ENCODE measurements at places on chromosomes 16 and 17.

DNA sequence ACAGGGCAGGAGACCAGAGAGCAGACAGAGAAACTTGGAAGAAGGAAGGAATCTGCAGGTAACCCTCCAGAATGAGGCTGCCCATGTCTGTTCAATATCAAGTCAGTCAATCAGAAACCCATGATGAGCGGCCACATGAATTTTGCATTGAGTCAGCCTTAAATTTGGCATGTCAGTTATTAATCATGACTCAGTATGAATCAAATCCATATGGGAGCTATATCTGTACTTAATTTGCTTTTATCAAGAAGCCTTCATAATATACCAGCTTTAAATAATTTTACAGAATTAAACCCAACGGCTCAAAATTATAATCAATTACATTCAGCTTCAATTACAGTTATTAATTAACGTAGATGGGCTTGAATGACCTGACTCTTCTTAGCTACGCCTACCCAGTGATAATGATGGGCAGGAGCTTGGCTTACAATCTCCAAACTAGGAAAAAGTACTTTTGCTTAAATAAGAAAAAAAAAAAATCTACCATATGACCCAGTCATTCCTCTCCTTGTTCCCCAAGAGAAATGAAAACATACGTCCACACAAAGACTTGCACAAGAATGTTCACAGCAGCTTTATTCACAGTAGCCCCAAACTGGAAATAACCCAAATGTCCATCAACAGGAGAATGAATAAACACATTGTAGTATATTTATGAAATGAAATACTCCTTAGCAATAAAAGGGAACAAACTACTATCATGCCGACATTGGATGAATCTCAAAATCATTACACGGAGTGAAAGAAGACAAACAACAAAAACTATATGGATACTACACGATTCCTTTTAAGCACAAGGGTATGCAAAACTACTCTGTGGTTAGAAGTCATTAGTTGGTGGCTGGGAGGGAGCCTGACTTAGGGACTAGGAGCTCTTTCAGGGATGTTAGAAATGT is 48.6 kb downstream of the SLC39A11 start:
- DNase-seq, result peak; percentile 36

- no peak for DNase-seq
Measured at GRCh38 chr16:23990507-23990906, 154.7 kb downstream of the PRKCB start.

GRCh38 chr17:81390029-81390872 is 5.0 kb upstream of the BAHCC1 start:
- DNase-seq, result no peak

DNA sequence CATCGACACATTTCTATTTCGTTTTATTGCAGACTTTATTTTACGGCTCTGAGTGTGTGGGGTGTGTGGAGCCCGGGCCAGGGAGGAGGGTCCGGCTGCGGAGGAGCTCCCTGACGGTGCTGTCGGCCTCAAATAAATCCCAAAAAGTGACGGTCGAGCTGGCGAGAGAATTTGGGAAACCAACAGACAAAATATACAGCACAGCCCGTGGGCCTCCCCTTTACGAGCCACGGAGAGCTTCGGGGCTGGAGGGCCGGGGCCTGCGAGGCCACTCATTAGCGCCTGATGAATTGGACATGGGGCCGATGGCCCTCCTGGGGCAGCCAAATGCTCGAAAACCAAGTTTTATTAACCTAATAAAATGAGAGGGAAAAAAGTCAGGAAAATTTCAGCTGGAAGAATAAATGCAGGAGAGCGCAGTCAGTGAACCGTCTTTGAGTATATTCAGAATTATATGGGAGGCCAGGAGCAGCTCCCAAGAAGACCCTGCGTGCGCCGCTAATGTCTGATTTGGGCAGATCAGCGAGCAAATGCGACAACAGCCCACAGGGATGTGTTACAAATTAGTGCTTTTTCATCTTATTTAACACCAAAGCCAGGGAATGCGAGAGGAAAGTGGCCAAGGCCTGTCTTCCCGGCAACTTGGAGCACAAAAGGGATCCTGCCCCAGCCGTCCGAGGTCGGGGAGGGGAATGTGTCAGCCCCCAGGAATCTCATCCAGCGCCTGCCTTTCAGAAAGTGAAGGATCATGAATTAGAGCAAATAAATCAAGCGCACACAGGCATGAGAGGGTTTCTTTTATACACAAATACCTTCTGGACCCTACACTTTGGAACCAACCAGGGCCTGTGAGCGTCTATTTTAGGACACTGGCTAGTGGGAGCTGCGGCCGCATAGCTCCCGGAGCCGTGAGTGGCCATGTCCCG is 249.1 kb downstream of the C16orf95 start:
- DNase-seq, result no peak

DNA sequence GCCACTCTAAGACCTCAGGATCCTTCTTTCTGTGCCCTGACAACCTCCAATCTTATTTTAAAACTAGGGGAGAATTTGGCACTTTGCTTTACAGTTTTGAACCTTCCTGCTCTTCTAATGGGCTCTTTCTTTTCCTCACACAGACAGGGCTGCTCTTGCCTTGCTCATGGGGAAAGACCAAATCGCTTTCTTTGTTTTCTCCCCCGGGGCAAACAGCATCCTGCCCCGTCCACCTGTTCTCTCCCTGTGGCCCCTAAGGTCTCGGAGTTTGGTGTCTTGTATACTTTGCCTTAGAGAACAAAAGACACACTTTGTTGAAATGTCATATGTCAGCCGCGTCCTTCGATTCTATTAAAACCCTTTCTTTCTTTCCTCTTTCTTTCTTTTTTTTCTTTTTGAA is 306.7 kb upstream of the SALL1 start:
- DNase-seq, result no peak

- no peak for DNase-seq
Measured at GRCh38 chr17:39016193-39017153, 49.3 kb upstream of the FBXO47 start.

- no peak for DNase-seq
Measured at GRCh38 chr17:17728550-17729251, 47.4 kb downstream of the RAI1 start.

- DNase-seq, result no peak
Measured at GRCh38 chr16:56289416-56289815, 98.1 kb downstream of the GNAO1 start.

DNA sequence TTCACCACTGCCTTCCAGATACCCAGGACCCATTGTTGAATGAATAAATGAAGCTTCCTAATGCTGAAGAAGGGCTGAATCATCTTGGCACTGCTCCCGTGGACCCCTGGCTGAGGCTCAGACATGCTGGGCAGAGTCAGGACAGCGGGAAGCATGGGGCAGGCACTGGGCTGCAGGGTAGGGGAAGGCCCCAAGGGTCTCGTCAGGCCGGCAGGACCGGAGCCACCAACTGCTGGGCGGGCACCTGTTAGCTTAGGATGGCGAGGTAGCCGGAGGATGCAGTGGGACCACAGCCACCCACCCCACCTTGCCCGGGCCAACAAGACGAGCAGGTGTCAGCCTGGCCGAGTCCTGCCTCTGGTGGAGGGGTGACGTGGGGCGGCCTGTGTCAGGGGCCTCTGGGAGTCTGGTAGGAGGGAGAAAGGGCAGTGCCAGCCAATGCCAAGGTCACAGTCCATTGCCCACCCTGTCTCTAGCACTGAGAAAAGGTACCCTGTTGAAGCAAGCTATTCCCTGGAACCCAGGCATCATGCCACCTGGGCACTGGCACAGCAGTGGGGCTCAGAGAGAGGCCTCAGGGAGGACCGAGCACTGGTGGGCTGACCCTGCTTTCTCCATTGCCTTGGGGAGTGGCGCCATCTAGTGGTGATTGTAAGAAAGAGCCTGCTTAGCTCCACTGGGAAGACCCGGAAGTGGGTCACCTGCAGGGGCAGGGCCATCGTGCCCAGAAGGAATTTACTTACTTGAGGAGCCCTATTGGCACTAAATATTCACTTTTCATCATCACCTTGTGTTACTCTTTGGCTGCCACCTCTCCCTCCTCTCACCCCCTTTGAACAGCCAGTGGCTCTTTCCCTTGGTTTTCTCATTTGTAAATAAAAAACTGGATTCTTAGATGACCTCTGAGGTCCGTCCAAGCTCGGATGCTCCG is 3.0 kb upstream of the DLX3 start:
- peak; percentile 92 for DNase-seq

DNA sequence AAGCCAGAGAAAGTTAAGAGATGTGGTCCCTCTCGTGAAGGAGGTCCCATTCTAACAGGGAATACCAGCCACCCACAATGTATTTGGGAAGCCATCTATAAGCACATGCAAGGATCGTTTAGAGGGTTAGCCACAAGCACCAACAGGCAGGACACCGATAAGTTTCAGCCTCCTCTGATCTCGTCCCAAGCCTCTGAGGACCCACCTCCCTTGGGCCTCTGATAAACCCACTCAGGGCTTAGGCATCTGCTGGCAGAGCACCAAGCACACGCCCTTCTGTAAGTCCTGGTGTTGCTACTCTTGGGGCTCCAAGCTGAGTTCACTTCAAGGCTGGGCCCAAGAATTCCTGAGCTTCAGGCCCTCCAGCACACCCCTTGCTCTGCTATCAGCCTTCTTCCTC is 5.4 kb upstream of the PNPO start:
- peak; percentile 45 for DNase-seq

GRCh38 chr16:66712512-66712911 is 16.0 kb upstream of the CMTM4 start:
- no peak for DNase-seq

GRCh38 chr16:27316038-27316680 is 2.4 kb downstream of the IL4R start:
- DNase-seq, result no peak

GRCh38 chr17:44355642-44356099 is 8.0 kb downstream of the FAM171A2 start:
- DNase-seq, result no peak

DNA sequence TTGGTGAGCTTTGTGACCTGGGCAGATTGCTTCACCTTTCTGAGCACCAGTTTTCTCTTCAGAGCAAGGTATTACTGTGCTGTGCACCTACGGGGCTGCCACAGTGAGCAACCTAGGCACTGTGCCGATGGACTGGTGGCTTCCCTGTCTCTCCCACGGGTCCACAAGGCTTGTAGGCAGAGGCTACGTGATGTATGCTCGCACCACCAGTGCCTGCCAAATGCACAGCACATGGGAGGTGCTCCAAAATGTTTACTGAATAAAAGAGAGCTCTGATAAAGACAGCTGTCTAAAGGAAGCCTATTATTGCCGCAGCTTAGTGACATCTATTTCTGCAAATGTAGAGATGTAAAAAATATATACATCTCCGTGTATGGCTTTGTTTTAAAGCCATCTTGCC is 139.2 kb downstream of the CDK5R1 start:
- no peak for DNase-seq

DNA sequence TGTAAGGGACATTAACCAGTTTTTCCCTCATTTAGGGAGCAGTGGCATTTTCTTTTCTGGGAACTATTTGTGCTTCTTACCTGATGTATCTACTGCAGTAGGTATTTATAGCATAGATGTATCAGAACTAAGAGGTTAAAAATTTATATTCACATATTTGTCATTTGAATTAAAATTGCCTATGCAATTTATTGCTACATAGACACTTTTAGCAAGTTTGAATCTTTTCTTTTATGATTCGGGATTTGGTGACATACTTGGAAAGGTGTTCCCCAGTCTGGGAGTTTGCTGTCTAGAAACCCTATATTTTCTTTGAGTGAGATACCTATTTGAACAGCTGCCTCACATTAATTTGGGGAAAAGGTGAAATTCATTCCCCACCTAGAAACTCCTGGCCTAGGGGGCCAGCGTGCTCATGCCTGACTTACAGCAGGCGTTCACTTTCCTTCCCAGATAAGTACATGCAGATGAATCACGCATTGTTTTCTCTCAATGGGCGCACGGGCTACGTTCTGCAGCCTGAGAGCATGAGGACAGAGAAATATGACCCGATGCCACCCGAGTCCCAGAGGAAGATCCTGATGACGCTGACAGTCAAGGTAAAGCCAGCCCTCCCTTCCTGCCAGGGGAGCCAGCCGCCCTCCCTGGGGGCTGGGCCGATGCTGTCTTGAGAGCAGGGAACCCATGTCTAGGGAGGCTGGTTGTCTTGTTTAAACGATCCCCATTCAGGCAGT is 73.8 kb downstream of the SDR42E1 start:
- no peak for DNase-seq

DNA sequence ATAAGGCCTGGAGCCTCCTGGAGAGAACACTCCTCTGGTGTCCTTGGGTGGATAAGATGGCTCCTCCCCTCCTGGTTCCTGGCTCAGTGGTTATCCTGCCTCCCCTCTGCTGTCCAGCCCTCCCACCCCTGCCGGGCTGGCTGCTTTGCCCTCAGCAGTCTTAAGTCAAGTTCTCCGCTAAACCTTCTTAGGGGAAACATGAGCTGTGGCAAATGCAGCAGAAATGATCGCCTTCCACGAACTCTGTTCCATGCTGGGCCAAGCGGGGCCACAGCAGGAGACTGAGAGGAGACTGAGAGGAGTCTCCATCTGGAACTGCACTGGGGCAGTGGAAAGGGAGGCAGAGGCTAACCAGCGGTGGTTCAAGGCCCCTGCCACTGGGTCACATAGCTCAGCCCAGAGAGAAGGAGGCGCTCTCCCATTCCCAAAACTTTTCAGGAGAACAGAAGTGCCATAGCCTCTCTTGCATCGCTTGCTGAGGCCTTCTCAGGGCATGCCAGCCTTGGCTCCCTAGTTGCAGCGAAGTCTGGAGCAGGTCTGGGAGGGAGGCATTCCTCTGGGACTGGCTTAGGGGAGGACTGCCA is 26.9 kb downstream of the TNS4 start:
- DNase-seq, result no peak

GRCh38 chr17:17732892-17733670 is 51.8 kb downstream of the RAI1 start:
- DNase-seq, result peak; percentile 72

DNA sequence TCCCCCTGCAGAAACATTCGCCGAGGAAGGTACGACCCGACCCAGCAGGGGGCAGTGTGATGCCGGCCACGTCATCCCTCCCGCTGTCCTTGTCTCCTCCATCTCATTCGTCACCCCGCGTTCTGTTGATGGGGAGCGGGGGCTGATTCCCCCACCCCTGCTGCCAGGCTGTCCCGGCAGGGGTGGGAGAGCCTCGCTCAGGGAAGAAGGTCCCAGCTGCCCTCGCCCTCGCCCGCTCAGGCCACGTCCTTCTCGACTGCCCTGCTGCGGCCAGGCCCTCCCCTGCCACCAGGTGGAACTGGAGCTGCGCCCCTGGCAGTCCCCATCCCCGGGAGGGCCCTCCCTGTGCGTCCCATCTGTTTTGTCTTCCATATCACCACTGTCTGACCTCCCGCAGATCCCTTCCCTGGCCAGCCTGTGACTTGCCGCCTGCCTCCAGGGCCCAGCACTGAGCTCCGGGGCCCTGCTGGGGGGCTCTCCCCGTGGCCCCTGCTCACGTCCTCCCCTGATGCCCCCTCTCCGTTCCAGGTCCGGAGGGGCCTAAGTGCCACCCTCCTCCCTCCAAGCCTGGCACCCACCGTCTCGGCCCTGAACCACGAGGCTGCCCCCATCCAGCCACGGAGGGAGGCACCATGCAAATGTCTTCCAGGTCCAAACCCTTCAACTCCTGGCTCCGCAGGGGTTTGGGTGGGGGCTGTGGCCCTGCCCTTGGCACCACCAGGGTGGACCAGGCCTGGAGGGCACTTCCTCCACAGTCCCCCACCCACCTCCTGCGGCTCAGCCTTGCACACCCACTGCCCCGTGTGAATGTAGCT is 20.6 kb downstream of the ADAM11 start:
- peak; percentile 93 for DNase-seq
